Stimulated activated CD4-positive, alpha-beta T cell treated with anti-CD3 and anti-CD28 coated beads, Interleukin-1b, Interleukin-23, amount 100 ng/mL, for 1 hour (primary cell): ENCODE measurements at places on chromosomes 6 and 20.

DNA sequence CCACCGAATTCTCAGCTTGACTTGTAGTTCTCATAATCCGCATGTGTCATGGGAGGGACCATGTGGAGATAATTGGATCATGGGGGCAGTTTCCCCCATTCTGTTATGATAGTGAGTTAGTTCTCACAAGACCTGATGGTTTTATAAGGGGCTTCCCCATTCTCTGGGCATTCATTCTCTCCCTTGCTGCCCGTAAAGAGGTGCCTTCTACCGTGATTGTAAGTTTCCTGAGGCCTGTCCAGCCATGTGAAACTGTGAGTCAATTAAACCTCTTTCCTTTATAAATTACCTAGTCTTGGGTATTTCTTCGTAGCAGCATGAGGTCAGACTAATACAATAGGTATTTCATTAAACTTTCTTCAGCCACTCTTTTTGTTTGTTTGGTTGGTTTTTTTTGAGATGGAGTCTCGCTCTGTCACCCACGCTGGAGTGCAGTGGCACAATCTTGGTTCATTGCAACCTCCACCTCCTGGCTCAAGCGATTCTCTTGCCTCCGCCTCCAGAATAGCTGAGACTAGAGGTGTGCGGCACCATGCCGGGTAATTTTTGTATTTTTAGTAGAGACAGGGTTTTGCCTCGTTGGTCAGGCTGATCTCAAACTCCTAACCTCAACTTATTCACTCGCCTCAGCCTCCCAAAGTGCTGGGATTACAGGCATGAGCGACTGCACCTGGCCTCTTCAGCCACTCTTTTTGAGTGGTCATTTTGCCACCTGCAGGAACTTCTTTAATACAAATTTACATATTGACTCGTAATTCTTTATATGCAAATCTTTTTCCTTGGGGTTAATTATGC, 36.3 kb downstream of the GSTA2 start:
- DNase-seq = no peak

DNA sequence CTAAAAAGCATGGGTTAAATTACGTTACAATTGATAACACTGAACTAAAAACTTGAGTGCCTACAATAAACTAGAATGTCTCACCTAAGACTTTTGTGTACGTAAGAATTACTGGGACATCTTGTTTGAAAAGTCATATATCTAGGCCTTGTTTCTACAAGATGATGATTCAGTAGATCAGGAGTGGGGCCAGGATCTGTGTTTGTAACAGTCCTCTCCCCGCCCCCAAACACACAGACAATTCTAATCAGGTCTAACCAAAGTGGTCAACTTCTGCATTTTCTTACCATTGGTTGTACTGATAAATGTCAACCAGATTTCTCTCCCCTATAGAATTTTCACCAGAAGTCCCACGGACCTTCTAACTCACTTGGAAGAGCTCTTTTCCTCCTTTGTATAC, 56.9 kb downstream of the RAMACL start:
- DNase-seq = no peak

- DNase-seq = no peak
Measured at GRCh38 chr20:56968376-56969048, 297.9 kb downstream of the BMP7 start.

DNA sequence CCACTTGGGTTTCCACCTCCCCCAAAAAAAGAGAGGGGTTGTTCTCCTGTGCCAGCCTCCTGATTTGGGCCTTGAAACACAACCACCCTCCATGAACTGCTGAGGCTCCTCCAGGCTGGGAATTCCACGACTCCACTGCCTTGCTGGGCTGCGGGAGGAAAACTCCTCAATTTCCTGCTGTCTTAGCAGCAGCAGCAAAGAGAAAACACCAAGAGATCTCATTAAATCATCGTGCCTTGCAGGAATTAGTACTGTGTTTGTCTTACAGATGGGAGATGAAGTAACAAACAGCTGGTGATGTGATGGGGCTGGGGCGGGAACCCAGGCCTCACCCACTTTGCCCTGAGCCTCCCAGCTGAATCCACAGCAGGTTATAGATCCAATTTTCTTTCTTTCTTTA, 29.0 kb downstream of the BPIFB1 start:
- DNase-seq = no peak

DNA sequence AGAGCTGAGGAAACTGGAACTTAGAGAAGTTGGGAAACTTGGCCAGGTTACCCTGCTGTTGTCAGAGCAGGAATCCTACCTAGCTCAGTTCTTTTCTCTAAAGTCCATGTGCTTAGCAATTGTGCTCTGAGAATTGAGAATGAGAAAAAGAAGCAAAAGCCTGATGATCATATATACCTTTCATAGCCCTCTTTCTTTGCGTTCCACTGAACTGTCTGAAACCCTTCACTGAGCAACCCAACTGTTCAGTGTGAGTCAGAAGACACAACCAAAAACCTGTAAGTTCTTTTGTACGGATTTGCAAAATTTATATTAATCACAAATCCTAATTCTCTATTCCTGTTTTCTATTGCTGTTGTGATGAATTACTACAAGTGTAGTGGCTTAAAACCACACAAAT, 80.6 kb downstream of the PHF3 start:
- DNase-seq = no peak
